CD4-positive, alpha-beta T cell treated with Interleukin-10 for 1 hour (primary cell): ENCODE measurements at places on chromosomes 2 and 18.

DNA sequence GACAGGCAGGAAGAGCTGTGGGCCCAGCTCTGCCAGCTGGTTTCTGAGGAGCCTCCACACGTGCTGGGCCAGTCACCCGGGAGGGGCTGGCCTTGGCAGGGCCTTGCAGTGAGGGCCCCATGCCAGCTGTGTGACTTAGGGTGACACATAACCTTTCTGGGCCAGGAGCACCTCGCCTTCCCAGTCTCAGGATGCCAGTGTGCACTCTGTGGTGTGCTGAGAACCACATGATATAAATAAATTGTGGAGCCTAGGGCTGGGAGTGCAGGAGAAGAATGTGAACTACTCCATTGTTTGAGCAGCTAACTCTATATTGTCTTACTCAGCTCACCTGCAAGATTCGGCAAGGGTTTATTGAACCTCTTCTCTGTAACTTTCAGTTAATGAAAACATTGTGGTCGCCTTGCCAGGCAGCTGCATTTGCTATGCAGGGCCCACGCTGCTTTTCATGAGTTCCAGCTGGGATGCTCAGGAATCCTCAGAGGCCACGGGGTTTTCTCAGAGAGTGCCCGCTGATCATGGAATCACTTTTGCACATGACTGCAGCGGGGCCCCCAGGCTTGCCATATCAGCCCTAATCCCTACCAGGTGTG is 222.3 kb downstream of the SH3RF3 start:
- DNase-seq, result no peak

DNA sequence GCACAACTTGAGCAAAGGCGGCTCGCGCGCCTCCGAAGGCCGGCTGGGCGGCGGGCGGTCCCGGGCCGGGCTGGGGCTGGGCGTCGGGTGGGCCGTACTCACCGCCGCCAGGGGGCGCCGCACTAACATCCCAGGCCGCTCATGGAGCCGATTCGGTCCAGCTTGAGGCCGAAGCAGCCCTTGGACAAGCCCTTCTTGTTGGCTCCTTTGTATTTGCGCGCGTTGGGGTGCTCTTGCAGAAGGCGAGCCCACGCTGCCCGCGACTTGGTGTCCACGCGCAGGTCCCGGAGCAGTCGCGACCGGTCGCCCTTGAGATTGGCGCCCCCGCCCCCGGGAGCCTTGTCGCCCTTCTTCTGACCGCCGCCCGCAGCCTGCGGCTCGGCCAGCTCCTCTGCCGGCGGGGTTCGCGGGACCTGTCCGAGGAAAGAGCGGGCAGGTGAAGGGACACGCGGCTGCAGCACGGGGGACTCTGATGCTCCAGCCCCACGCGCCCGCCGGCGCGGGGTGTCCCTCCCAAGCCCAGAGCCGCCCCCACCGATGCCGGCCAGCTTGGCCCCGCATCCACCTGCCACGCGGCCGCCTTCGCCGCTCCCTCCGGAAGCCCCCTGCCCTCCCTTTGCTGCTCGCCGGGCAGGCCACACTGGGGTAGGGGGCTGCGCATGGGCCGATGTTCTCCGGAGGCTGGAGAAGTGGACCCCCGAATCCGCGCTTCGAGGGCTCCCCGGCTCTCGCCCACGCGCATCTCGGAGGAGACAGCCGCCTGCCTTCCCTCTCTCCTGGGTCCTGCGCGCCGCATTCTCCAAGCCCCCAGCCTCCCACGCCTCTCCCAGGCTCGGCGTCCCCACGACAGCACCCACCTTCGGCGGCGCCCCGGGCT is 655 bp downstream of the NPPC start:
- DNase-seq, result peak; percentile 60

GRCh38 chr2:235305678-235306077 is 188.2 kb upstream of the AGAP1 start:
- no peak for DNase-seq

DNA sequence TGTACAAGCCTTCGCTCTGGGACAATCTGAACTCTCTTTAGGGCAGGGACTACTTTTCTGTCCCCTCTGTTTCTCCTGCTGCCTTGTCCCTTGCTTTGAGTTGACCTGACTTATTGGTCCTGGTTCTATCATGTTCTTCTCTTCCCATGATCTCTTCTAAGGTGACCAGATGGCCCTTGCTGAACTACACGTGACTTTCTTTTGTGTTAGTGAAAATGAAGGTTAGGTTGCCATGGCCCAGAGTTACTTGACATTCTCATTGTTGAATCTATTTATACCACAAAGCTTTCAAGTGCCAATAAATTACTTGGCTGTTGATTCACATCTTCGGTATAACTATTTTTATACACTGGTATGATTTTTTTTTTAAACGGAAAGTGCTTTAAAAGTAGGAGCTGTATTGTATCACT is 24.4 kb downstream of the MRPL33 start:
- no peak for DNase-seq

DNA sequence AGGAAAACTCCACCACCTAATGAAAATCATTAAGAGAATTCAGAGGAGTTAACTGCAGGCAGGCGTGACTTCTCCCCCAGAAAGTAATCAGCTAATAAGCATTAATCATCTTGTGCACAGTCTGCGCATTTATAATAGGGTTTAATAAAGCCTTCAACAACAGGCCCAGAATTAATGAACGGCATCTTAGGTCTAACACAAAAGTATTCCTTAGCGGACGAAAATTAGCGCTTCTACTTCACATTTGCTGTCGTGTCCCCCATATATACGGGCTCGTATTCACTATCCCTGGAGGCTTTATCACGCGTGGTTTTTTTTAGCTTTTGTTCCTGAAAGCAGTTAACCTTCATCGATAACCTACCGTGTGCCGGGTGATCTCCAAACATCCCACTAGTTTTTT is 1.8 kb downstream of the ATP8B1 start:
- no peak for DNase-seq

- DNase-seq, result no peak
Observed at GRCh38 chr2:215141706-215142105, 3.3 kb upstream of the ABCA12 start.

- no peak for DNase-seq
Observed at GRCh38 chr2:187453078-187453641, 5.1 kb upstream of the CALCRL start.

- no peak for DNase-seq
Observed at GRCh38 chr18:63774511-63774910, 707 bp upstream of the SERPINB7 start.

DNA sequence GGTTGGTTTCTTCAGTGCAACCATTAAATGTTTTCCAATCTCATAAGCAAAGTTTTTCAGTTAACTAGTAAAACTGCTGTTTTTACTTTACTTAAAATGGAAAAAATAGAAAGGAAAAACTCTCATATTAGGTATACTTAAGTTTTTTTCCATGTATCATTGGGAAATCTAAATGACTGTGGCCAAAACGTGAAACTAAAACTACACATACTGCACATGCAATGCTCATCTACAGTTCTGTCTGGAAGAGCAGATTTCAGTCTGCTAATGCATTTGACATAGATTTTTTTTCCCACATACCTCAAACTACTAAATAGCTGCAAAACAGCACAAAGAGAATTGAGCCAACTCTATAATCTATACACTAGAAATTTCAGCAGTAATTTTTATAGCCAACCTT is 62.6 kb downstream of the COL5A2 start:
- DNase-seq, result no peak

GRCh38 chr2:149156971-149157740 is 118.7 kb downstream of the LYPD6B start:
- DNase-seq, result no peak

- no peak for DNase-seq
Observed at GRCh38 chr18:65938592-65939372, 188.0 kb downstream of the CDH7 start.

DNA sequence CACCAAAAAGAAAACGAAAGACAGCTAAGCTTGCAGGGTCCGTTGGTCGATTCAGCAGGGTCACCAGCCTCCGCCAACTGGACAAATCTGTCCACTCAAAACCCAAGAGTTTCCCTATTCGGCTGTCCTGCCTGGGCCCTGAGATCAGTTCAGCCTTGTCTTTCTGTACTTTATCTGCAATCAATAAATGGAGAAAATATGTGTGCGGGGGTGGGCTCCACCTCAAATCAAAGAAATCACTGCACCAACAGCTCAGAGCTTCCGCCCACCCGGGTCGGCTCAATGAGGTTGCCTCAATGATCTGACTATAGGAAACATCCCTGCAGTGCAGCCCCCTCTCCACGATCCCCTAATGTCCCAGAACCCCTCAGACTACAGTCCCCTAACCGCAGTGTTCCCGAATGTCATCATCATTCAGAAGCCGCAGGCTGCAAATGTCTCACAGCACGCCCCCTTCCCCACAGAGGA is 447 bp downstream of the GGCX start:
- DNase-seq, result no peak

- no peak for DNase-seq
Observed at GRCh38 chr2:134639265-134639664, 79.5 kb downstream of the TMEM163 start.

DNA sequence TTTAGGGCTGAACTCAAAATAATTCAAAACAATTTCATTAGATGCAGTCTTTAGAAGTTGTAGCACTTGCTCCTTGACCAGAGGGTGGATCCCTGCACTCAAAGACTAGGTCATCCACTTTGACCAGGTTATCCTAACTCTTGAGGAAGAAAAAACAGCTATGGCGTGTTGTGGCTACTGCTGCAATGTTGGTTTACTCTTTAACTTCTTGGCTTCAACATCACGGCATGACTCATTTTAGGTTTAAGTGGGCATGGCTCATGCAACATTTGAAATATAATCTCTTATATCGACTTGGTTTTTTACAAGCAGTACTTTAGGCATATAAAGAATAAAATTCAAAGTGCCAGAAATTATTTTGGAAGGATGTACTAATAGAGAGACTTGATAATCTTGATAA is 35.4 kb downstream of the ANKRD29 start:
- DNase-seq, result no peak

- no peak for DNase-seq
Observed at GRCh38 chr2:224932522-224932921, 109.7 kb downstream of the DOCK10 start.

DNA sequence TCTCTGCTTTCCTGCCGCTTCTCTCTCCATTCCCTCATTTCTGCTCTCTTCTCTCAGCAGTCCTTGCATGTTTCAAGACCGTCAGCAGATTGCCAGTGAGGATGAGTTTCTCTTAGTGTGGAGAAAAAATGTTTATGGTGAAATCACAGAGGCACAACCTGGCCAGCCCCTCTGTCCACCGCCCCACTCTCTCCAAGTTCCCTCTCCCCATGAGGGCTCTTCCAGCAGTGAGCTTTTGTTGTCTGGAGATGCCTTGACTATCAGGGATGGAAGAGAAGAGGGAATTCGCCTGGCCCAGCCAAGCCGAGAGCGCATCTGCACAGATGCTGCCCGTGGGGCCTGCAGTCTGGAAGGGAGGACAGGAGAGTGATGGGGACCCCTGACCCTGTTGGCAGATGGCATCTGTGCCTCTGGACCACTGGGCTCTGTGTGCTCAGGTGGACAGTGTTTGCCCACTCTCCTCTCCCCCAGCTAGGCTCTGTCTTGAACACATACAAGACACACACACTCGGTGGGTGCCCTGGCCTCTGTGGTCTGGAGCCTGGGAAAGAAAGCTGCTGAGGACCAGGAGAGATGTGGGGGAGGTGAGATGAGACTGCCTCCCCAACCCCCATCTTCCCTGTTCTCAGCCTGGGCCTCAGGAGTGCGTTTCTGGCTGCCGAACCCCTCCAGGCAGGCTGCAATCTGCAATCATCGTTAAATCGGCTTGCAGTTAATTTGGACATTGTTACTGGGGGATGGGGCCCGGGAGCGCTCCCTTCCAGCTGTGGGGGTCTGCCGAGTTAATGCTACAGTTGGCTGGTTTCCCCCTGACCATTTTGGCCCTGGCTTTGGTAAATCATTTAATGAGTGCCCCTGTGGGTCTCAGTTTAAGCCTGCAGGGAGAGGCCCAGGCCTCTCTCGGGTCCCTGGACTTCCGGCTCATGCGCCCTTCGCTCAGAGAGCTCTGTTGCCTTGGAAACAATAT is 4.5 kb downstream of the ITM2C start:
- no peak for DNase-seq

GRCh38 chr2:157158111-157158510 is 99.4 kb upstream of the GALNT5 start:
- no peak for DNase-seq

DNA sequence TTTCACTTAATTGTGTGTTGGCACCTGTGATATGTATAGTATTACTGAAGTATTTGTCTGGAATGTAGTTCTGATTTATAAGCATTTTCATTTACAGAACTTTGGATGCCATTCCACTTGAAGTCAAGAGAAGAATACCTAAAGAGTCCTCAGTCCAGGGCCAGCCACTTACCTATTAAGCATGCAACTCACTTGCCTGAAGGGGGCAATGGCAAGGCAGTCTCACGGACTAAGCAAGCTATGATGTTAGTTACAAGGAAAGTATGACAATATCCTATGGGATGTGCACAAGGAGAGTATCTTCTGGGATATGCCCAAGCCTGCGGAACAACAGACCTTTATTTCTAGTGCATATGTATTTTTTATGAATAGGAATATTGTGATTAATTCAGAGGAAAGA is 369.4 kb upstream of the GCFC2 start:
- no peak for DNase-seq

GRCh38 chr2:31192396-31192795 is 24.9 kb downstream of the CAPN14 start:
- DNase-seq, result no peak

DNA sequence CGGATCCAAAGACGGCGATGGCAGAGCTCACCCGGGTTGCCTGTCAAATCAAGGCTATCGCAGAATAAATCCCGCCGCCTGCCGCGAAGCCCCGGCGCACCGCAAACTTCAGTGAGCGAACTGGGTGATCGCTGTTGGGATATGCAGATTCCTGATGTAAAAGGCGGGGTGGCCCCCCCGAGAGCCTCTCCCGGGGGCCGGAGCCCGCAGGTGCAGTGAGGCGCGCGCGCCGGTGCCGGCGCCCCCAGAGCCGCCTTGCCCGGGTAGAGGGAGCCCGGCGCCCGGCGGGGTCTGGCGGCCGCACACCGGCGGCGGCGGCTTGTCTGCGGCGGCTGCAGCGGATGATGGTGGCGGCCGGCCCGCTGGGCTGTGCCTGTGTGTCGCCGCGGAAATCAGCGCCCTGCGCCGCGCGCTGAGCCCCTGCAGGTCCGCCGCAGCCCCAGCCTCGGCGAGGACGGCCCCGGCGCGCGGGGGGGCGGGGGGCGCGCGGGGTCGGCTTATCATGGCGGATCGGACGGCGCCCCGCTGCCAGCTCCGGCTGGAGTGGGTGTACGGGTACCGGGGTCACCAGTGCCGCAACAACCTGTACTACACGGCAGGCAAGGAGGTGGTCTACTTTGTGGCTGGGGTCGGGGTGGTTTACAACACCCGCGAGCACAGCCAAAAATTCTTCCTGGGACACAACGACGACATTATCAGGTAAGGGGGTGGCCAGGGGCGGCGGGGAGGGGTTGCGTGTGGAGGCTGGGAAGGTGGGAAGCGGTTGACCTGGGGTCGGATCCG is 1.3 kb downstream of the EML6 start:
- DNase-seq, result peak; percentile 34

GRCh38 chr2:12674644-12675328 is 42.0 kb upstream of the TRIB2 start:
- no peak for DNase-seq
